ENCODE measurements at places on chromosomes 7 and 10.

- DNase-seq = no peak
Observed at GRCh38 chr7:20513897-20514296, 101.6 kb upstream of the ABCB5 start.

GRCh38 chr10:129956286-129956670 lies 7.8 kb downstream of the EBF3 start:
- no peak for DNase-seq

- DNase-seq = no peak
Observed at GRCh38 chr10:22803261-22803885, 89.0 kb upstream of the PIP4K2A start.

- DNase-seq = no peak
Observed at GRCh38 chr10:30028738-30029030, 30.7 kb downstream of the JCAD start.

DNA sequence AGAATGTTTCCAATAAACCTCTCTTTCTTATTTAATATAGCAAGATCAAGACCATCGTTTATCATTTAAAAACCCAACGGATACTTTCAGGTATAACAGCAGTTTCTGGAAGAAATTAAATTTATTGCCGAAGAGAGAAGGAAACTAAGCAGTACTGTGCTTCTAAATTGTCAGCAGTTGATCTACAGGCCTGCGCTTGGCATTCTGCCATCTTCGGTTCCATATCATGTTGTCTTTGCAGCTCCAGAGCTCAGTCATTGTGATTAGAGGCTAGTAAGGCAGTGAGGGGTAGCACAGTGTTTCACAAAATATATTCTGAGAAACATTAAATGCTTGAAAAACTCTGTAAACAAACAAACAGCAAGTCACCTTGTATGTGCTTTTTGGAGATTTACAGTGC lies 301.3 kb downstream of the REEP3 start:
- no peak for DNase-seq

GRCh38 chr7:129122078-129122750 lies 22.3 kb upstream of the TSPAN33 start:
- no peak for DNase-seq

DNA sequence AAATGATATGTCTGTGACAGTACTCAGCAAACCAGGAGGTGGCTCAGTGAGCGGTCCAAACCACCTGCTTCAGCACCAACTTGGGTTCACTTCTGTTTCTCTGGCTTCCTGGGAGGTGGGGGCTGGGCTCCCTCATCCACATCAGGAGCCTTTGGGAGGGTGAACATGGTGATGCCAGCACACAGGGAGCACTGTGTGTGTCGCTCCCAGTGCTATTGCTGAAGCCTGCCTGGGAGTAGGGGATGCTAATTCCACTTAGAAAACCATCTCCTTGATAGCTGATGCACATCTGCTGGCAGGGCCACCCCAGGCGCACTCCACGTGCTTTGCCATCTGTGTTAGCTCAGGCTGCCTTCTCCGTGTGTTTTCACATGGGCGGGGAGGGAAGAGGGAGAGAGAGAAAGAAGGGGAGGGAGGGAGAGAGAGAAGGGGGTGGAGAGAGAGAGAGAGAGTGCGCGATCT lies 58.0 kb downstream of the RAMP3 start:
- DNase-seq = no peak

- DNase-seq = no peak
Observed at GRCh38 chr7:142883571-142884285, 1.8 kb downstream of the TRPV6 start.

DNA sequence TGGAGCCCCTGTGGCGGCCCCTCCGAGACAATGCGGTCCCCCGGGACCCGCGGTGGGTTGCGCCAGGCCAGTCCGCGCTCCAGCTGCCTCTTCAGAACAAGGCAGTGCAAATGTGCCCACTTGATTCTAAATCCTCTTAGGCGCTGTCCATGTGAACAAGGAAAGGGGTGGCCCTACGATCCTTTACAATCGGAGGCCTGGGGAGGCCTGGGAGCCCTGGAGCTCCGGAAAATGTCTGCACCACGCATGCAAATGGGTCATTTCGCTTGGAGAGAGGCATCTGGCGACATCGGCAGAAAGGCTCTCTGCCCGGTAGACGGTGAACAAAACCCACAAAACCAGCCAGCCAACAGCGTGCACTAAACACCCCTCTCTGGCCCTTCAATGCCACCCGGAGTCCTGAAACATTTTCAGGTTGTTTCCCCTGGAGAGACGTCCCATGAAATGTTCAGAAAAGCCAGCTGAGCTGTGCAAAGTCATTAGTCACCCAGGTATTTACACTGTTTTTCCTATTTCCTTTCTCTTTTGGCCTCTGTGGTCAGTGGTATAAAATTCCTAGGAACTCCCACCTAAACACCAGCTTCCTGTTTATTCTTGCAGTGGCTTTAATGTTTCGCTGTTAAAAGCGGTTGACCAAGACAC lies 102.8 kb upstream of the ZNF438 start:
- peak; percentile 62 for DNase-seq

GRCh38 chr10:103448746-103449145 lies 3.4 kb downstream of the CALHM2 start:
- DNase-seq = no peak

GRCh38 chr10:96789571-96790108 lies 42.5 kb upstream of the LCOR start:
- DNase-seq = no peak

- DNase-seq = no peak
Observed at GRCh38 chr7:133053321-133053891, 28.5 kb downstream of the CHCHD3 start.

- no peak for DNase-seq
Observed at GRCh38 chr7:107867858-107868466, 23.0 kb upstream of the DLD start.

DNA sequence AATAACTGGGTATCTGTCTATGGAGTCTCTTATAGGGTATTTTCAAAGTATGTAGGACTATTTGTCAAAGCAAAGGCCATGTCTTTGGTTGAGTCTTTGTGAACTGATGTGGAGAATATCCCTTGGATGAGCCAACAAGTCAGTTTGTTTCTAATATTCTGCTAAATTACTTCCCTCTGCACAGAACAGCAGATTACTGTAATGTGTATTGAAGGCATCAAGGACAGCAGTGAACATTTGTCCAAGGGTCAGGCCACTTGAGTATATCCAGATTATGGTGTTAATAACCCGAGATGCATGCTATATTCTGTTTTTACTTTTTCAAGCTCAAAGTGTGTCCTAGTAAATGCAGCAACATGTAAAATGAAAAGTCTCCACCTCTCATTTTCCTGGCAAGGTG lies 144.2 kb upstream of the GLI3 start:
- DNase-seq = no peak

GRCh38 chr7:100051611-100052010 lies 2.0 kb downstream of the ZSCAN21 start:
- DNase-seq = no peak

GRCh38 chr10:117004227-117005025 lies 561 bp downstream of the SHTN1 start:
- peak; percentile 74 for DNase-seq

DNA sequence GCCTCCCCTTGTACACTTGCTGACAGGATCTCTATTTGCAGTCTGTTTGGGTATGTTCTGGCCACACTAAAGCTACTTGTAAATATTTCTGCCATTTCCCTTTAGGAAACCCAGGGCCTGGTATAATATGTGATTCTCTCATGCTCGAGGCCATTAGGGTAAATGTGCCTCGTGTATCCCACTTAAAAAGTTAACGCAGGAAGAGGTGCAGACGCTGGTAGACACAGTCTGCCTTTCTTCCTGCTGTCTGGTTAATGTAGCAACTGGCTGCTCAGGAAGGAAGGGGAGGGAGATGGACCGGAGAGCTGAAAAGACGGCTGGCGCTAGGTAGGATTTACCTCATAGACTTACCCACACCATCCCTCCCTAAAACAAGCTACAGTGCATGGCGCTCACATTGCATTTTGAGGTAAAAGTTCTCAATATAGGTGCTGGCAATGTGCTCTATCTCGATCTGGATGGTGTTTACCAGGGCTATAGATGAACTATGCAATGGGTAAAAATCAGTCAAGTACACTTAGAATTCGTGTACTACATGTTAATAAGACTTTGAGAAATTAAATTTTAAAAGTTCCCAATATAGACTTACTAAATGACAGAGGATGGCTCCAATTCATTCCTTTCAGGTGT lies 125.9 kb downstream of the JAZF1 start:
- no peak for DNase-seq

DNA sequence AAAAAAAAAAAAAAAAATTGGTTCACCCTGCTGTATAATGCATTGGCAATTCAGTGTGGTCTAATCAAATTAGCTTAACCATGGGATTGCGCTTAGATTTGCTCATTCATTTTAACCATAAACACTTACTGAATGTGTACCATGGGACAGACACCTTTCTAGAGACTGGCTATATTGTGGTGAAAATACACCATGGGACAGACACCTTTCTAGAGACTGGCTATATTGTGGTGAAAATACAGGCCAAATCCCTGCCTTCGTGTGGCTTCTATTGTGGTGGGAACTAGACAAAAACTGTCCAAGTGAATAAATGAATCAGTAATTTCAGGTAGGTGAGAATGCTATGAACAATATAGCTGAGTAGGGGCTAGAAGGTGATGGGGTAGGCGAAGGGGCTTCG lies 10.2 kb upstream of the REPIN1 start:
- no peak for DNase-seq
